ENCODE measurements at places on chromosomes 7 and 10.

GRCh38 chr10:3623746-3624145 is 161.3 kb downstream of the KLF6 start:
- DNase-seq: no peak

DNA sequence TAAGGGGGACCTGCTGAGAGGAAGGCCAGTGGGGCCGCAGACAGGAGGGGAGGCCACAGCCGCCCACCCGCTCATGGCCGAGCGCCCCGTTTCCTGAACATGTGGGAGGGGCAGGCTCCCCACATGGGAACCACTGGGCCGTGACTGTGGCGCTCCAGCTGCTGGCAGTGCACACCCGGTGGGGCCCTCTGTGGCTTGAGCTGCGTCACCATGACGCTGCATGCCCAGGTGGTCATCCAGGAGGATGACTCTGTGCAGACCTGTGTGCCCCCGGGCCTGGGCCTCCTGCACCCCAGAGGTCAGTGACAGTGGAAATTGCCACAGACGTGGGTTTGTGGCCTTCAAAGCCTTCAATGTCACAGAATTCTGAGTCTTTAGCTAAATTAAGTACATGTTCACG is 85.1 kb downstream of the MGMT start:
- DNase-seq: no peak

- no peak for DNase-seq
These were observed 228.1 kb downstream of the BMPER start for GRCh38 chr7:34133356-34133982.

- DNase-seq: no peak
These were observed 460.1 kb downstream of the MAGI2 start for GRCh38 chr7:78993341-78993740.

DNA sequence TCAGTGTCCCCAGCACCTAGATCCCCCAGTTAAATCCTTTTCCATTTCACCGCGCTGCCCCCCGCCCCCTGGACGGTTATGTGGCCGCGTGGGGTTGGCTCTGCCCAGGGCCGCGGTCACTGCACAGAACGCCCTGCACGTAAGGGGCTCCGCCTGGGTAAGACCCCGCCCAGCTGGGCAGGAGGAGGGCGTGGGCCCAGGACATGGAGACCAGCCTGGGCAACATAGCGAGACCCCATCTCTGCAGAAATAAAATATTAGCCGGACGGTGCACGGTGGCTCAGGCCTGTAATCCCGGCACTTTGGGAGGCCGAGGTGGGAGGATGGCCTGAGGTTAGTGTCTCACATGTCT is 650 bp upstream of the ZFAND2A start:
- DNase-seq: no peak

DNA sequence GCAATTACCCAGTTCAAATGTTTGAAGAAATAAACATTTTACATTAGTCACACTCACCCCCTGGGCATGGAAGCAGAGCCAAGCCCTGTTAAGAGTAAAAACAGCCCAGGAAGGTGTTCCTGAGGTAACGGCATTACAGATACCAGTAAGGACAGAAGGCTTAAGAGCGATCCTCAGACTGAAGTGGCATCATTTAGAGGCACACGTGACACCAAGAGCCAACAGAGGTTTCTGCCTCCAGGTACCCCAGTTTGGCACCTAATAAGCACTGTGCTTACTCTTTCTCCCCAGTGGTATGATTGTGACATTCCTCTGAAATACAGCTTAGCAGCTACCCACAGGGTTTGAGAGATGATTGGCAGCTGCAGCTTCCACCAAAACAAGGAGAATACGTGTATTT is 17.2 kb downstream of the MMS19 start:
- no peak for DNase-seq

- peak; percentile 21 for DNase-seq
These were observed 41.8 kb downstream of the APBB1IP start for GRCh38 chr10:26479766-26480492.

GRCh38 chr10:101670635-101671034 is 24.3 kb downstream of the FBXW4 start:
- no peak for DNase-seq

- no peak for DNase-seq
These were observed 930 bp downstream of the KNDC1 start for GRCh38 chr10:133160826-133161471.

DNA sequence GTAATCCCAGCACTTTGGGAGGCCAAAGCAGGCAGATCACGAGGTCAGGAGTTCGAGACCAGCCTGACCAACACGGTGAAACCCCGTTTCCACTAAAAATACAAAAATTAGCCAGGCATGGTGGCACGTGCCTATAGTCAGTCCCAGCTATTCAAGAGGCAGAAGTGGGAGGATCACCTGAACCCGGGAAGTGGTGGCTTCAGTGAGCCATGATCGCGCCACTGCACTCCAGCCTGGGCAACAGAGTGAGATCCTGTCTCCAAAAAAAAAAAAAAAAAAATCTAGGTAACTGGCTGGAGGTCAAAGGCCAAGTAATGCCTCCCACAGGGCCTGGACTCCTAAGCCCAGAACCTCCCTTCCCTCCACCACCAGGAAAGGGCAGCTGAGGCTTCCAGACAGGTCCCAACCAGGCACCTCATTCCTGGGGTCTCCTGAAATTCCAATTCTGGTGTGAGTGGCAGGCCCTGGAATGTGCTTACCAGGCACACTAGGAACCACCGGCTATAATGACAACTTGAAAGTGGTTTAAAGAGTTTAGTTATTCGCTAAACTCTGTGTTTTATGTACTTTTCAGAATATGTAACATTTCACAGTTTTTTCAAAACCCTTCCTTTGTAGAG is 86.9 kb upstream of the TNRC18 start:
- DNase-seq: no peak

DNA sequence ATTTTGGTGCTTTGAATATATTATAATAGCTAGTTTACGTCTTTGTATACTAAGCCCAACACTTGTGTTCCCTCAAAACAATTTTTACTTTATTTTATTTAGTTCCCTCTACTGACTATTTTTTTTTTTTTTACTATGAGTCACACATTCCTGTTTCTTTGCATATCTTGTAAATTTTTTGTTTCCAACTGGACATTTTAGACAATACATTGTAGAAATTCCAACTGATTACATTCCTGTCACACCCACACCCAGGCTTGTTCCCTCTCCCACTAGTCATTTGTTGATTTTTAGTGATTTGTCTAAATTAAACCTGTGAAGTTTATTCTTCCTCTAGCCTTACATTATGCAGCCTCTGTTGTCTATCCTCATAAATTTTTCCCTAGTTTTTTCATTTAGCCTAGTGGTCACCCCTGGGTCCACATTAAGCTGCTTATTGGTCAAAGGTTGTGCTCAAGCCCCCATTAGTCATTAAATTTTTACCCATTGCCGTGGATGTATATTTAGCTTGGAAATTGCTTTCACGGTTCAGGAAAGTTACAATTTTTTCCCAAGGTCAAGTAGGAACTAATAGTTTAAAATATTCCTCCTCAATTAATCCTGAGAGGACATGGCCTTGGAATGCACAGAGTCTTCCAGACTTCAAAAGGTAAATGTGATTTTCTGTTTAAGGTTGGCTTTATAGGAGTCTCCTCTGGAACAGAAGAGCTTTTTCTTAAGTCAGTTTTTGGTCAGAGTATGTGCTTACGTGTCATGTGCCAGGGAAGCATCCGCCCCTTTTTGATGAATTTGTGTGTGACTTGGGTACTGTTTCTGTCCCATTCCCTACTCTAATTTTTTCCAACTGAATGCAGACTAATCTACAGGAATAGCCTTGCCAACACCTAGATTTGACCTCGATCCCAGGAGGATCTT is 207.6 kb upstream of the TMEM72 start:
- no peak for DNase-seq

- DNase-seq: no peak
These were observed 20.5 kb upstream of the CFAP46 start for GRCh38 chr10:132962623-132963429.

DNA sequence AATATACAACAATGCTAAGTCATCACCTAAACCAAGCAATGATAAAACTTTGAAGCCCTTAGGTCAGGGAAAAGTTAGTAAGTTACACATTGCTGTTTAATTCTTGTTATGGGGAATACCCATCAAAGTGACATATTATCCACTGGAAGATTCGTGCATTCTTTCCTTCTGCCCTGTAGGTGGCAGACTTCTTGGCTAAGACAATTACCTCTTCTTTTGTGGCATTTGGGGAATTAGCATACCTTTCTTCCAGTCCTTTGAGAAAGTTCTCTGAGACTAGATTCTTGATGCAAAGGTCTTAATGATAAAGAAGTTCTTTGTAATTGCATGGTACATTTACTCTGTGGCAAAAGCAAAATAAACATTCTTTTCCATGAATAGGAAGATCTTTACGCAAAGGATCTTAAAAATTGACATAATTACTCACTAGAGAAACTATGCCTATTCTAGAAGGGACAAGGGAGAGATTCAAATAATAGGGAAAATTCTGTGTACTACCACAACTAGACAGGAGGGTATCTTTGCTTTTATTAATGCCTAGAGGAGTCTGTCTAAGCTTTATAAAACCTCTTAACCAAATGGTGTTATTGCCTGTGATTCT is 395.9 kb downstream of the GRM8 start:
- DNase-seq: no peak

DNA sequence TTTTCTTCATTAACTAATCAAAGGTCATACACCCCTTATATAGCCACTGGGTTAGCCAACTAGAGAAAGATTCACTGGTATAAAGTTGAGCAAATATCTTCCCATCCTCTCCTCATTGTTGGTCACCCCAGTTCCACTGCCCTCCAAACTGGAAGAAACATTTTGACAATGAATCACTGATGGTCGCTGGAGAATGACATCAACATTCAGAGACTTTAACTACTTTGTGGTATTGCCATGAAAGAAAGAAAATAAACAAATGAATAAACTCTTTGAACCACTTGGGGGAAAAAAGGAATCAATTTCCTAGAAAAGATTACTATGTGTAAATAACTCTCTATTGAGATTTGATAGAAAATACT is 23.4 kb downstream of the HYCC1 start:
- no peak for DNase-seq

DNA sequence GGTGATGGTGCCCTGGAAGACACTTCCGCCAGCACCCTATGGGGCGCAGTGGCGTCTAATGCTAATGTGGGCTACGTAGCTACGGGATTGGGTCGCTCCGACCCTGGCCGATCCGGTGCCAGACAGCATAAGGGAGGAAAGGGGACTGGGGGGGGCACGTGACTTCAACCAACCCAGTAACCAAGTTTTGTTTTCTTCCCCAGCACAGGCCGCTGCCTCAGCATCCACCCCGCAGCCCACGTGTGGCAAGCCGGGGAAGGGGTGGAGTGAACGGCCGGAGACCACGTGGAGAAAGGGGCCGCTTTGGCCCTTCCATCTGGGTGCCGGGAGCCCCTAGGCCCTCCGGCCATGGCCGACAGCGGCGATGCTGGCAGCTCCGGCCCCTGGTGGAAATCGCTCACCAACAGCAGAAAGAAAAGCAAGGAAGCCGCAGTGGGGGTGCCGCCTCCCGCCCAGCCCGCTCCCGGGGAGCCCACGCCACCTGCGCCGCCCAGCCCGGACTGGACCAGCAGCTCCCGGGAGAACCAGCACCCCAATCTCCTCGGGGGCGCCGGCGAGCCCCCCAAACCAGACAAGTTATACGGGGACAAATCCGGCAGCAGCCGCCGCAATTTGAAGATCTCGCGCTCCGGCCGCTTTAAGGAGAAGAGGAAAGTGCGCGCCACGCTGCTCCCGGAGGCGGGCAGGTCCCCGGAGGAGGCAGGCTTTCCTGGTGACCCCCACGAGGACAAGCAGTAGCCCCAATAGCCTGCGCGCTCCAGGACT is 2.5 kb downstream of the PRR15 start:
- DNase-seq: no peak

DNA sequence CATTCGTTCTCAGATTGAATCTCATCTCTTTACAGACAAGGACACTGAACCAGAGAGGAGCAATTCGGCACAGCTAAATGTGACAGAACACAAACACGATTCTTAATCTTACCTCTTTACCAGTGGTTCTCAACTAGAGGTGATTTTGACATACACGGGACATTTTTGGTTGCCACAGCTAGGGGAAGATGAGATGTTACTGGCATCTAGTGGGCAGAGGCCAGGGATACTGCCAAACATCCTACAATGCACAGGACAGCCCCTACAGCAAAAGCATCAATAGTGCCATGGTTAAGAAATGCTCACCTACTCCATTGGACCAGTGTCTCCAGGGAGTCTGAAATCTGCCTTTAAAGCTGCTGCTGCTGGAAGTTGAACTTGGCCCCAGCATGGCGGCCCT is 27.3 kb downstream of the PDE1C start:
- no peak for DNase-seq

- no peak for DNase-seq
These were observed 35.5 kb upstream of the WAPL start for GRCh38 chr10:86556933-86557649.

DNA sequence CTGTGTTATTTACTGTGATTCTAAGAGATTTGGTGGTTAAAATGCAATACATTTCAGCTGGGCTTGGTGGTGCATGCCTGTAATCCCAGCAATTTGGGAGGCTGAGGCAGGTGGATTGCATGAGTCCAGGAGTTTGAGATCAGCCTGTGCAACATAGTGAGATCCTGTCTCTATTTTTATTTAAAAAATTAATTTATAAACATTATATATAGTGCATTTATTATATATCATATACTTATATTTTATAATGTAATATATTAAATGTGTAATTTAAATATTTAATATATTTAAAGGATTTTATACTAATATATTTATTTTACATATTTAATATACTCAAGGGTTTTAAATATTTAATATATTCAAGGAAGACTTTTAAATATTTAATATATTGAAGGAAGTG is 402.8 kb upstream of the PCDH15 start:
- DNase-seq: no peak

DNA sequence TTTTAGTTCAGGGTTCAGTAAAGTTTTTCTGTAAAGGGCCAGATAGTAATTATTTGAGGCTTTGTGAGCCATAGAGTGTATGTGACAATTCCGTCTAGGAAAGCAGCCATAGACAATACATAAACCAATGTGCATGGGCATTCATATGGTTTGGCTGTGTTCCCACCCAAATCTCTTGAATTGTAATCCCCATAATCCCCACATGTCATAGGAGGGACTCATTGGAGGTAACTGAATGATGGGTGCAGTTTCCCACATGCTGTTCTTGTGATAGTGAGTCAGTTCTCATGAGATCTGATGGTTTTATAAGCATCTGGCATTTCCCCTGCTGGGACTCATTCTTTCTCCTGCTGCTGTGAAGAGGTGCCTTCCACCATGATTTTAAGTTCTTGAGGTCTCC is 29.9 kb downstream of the SEC61G start:
- DNase-seq: no peak

DNA sequence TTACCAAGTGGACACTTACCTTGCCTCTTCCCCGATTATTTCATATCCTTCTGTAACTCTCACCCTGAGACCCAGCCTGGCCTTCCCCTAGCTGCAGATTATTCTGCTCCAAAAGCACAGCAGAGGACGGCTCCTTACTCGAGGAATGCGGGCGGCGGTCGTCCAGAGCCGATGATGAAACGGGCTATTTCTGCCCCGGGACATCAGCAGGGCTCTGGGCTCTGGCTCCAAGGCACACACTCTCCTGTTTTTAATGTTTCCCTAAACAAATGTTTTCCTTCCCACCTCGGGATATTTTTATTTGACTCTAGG is 343 bp upstream of the C10orf71 start:
- DNase-seq: no peak

- DNase-seq: no peak
These were observed 11.1 kb downstream of the ABCB1 start for GRCh38 chr7:87589631-87590030.

GRCh38 chr10:69974551-69975155 is 78.0 kb upstream of the MACROH2A2 start:
- DNase-seq: no peak
